CD4-positive, alpha-beta T cell treated with Interferon alpha-2 for 1 hour (primary cell): ENCODE measurements at places on chromosomes 1 and 21.

DNA sequence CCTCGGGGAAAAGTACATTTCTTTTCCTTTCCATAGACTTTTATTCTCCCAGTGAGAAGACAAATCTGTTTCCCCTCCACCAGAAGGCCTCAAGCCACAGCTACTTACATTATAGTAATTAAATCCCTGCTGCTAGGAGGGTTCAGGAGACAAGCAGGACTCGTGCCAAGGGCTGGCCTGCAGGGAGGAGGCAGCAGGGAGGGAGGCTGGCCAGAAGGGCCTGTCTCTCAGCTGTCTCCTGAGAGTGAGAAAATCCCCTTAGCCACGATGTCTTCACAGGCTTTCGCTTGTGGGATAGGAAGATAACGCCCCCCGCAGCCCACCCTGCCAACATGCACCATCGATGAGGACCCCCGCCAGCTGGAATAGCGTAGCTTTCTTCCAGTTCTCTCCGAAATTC, 14.0 kb downstream of the KCNN3 start:
- no peak for DNase-seq

GRCh38 chr21:42707207-42707830, 53.9 kb downstream of the PDE9A start:
- DNase-seq: no peak

- no peak for DNase-seq
Observed at GRCh38 chr1:172401477-172401876, 19.0 kb upstream of the C1orf105 start.

- no peak for DNase-seq
Observed at GRCh38 chr1:217687511-217687910, 56.4 kb downstream of the SPATA17 start.

DNA sequence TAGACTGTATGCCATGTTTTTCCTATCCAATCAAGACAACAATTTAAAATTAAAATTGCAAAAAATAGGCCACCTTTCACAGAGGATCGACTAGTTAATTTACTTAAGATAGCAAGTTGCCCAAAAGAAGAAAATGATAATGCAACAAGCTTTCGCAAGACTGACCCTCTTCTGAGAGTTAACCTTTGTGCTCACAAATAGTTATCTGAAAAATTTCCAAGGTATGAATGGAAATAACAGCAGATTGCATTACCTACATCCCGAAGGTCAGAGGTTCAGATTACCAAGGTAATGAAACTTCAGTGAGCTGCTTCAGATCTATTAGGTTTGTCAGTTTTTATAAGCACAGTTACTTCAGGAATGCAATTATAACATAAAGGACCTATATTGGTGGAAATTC, 298.0 kb downstream of the KCTD3 start:
- DNase-seq: no peak

- DNase-seq: peak; percentile 18
Observed at GRCh38 chr1:32393136-32393535, 1.1 kb downstream of the BSDC1 start.

DNA sequence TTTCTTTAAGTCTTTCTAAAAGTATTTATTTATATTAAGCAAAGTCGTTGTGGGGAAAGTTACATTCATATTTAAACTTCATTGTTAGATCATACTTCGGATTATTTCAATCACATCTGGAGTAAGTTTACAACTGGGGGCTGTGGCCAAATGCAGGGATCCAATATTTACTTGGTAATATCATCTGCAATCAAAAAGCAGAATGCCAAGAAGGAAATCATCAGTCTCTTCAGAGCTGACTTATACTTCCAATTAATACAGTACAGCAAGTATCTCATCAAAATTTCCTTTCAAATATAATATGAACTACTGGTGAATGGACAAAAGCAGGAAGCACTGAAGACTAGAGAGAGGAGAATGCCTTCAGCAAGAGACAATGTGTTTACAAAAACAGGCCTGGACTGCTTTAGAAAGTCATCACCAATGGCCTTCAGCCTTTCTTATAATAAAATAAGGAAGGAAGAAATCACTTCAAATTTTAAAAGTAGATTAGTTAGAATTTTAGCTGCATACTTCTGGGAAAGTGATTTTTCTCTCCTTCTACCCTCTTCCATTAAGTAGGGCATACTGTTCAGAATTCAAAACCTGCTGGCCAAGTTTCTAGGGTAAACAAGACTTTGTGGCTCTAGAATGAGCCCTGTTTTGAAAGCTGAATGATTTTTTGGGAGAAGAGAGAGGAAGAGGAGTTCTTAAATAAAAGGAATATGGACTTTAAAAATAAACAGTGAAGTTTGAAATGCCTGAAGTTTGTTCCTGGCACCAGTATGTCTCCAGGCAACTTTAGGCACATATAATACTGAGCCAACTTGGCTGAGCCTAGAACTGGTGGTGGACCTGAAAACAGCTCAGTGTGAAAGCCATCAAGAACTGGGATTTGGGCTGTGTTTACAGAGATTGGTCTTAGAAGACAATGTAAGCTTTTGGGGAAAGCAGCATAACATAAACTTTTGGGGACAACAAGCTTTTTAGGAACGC, 22.2 kb upstream of the MYOC start:
- no peak for DNase-seq

DNA sequence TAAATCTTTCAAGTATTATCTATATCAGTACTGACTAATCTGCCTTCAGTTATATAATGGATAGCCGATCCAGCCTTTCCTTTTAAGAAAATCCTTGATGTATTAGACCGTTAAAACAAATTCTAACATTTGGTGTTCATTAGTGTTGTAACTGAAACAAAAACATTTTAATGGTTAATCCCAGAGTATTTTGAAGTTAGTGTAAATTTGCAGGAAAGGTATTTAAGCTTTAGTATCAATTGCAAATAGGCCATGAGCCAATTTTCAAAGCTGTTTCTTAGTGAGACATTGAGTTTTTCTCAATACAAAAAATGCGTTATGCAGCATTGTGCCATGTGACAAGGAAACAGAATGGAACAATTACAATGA, 29.6 kb downstream of the DISP1 start:
- DNase-seq: no peak
